ENCODE measurements at places on chromosomes 12 and 14.

- DNase-seq, result no peak
Measured at GRCh38 chr14:89388853-89389252, 28.2 kb downstream of the FOXN3 start.

GRCh38 chr12:13165617-13166041 is 30.9 kb upstream of the EMP1 start:
- peak; percentile 40 for DNase-seq

- DNase-seq, result no peak
Measured at GRCh38 chr14:101464310-101464983, 96.8 kb upstream of the DIO3 start.

DNA sequence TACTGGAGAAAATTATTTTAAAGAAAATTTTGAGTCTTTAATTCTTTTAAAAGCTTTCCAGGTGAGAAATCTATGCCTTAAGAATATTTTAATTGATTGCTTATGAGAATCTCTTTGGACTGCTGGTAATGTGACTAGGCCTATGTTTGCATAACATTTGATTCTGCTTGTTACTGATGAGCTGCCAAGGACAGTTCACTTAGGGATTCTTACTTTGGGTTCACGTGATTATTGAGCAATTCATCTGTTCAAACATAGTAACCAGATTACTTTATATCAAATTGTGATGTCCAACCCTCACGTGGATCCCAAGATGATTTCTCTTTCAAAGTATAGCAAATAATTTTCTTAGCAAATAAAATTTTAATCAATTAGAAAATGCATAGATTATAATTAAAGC is 27.4 kb upstream of the ABCD2 start:
- no peak for DNase-seq

DNA sequence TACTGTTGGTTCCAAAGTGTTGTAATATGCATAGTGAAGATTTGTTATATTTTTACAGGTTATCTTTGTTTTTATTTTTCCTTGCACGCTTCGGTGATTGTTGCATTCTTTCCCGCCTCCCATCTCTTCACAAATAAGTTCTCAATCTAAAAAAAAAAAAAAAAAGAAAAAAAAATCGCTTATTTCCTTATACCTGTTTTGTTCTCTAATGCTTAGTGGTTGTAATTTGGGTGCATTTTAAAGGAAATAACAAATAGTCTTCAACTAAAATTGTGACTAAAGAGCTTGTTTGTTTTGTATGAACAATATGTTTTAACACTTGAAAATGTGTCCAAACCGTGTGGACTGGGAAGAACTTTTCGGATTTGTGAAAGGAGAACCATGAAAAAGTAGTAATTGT is 1.5 kb downstream of the CAND1 start:
- no peak for DNase-seq

GRCh38 chr14:64442300-64442988 is 22.9 kb upstream of the AKAP5 start:
- no peak for DNase-seq

DNA sequence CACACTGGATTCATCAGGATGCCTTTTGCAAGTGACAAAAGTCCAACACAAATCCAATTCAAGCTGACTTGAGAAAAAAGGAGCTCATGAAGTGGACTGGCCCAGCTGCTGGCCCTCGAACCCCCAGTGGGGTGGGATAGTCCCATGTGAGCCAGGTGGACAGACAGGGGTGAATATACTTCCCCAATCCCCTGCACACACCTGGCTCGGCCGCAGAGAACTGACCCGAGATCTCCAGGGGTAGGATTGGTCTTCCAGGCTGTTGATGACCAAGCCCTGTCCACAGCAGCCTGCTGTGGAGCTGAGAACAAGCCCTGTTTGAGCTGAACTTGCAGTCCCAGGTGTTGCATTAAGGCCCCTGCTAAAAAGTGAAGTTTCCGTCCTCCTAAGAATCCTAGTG is 56.2 kb downstream of the TPCN1 start:
- DNase-seq, result no peak

DNA sequence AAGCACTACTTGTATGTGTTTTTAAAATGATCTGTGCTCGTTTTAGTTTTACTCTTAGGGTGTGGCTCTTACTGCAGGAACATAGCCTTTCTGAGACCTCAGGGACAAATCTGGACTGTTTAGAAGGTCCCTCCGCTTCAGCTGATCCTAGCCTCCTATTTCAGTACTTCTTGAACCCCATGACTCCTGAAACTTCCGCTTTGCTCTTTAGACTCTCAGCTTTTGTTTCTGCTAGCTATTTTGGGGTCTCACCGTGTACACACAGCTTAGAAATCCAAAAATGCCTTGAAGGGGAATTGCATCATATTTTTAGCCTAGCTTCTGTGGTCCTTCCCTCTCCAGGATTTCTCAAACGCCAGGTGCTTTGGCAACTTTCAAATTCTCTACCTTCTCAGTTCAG is 8.3 kb downstream of the OR11G2 start:
- DNase-seq, result no peak

GRCh38 chr12:105992849-105993740 is 145.7 kb downstream of the NUAK1 start:
- DNase-seq, result no peak

DNA sequence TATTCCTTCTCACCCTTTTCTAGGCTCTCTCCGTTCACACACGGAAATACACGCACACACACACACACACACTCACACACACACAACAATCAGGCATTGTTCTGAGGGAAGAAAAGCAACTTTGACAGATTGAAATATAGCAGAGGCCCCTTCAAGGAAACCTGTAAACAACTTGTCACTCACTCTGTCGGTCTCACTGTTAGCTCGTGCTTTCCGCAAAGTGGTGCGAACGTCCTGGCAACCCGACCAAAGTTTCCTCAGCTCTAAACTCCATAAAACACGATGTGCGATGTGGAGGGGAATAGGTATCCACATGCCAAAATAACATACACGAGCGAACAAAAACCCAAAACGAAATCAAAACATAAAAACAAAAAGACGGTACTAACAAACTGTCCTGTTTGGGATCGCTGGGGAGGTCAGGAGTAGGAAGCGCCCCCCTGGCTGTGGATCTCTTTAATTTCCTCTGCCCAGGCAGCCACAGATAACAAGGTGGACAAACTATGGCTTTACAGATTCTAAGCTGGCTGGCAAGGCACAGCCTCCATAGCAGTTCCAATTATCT is 822 bp upstream of the SOX5 start:
- no peak for DNase-seq

- peak; percentile 23 for DNase-seq
Measured at GRCh38 chr14:61695695-61696527, 598 bp downstream of the HIF1A start.

GRCh38 chr14:33110737-33111443 is 172.2 kb downstream of the NPAS3 start:
- no peak for DNase-seq

DNA sequence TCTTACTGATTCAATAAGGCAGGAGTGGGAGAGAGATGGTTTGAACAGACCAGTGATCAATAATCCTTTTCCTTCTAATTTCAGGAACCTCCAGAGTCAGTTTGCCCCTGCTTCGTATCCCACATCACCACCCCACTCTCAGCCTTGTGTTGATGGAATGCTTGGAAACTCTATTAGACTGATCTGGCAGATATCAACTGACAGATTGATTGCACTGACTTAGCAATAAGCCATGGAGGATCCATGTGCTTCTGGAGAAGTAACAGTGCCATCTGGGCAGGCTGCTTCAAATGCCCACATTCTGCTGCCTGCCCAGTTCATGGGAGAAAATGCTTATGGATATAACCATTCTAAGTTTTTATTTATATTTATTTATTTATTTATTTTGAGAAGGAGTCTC is 218.0 kb downstream of the SLC2A13 start:
- DNase-seq, result no peak

- no peak for DNase-seq
Measured at GRCh38 chr14:105839425-105840265, 313.3 kb downstream of the TMEM121 start.

Data from H54 (cell line).